ENCODE measurements at places on chromosomes 3 and 15.
A peak's percentile ranks its signal among the peaks of the same experiment; 100 is the strongest.

- DNase-seq = no peak
Measured at GRCh38 chr15:55954862-55955605, 38.4 kb downstream of the NEDD4 start.

DNA sequence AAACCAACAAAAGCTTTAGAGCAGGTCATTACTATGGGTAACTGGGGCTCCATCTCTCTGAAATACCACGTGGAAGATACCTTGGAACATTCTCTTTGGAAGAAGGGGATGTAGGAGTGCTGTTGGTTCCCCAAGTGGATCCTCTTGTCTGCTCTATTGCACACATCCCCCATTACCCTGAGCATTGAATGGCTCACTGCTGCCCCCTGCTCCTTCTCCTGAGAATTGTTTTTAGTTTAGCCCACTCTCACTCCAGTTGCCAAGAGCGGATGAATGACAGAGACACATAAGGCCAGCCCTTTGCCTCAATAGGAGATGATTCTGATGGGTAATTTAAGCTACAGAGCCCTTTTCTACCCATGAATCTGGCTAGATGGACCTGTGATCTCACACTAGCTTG is 135.6 kb upstream of the SUCLG2 start:
- DNase-seq = no peak

DNA sequence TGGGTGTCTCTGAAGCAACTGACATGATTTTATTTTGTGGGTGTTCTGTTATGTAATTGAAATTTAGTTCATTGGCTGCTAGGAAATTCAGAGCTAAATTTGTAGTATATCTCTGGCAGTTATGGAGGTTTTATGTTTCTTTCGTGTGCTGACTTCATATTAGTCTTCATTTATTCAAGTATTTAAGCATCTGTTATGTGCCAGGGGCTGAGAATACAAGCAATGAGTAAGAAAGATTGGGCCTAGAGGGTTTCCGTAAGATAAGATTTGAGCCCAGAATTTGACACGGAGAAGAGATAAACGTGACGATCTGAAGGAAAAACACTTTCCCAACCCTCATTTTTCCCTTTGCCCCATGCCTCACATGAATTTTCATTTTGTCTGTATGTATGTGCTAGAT is 75.2 kb upstream of the ACKR4 start:
- DNase-seq = no peak

- DNase-seq = no peak
Measured at GRCh38 chr15:56074481-56075265, 81.3 kb upstream of the NEDD4 start.

DNA sequence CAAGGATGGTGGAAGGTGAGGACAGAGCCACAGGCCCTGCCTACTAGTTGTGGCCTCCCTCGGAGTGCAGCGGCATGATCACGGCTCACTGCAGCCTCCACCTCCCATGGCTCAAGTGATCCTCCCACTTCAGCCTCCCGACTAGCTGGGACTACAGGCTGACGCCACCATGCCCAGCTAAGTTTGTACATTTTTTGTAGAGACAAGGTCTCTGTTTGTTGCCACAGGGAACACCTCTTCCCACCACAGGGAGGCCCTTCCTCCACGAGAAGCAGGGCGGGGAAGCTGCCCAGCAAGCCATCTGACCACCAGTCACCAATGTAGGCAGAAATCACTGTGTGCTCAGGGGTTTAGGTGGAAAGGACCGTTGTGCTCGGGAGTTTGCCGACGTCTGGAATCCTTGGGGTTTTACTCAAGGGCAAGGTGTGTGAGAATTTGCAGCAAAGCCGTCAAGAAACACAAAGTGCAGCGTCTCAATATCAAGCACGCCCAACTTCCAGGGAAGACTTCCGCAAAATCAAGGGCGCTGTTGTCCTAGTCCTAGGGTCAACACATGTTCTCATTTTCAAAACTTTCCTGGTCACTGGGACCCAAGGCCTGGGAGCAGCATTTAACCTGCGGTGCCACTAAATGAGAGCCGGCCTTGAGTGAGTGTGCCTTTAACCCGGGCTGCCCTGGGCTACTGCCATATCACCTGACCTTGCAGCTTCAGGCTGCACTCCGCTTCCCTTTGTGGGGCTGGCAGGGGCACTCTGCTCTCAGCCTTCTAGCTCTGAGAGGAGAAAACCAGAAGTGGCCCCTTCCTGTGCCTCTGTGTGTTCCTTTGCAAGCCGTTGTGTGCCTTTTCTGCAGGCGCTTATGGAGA is 65.7 kb downstream of the SLC12A8 start:
- no peak for DNase-seq

DNA sequence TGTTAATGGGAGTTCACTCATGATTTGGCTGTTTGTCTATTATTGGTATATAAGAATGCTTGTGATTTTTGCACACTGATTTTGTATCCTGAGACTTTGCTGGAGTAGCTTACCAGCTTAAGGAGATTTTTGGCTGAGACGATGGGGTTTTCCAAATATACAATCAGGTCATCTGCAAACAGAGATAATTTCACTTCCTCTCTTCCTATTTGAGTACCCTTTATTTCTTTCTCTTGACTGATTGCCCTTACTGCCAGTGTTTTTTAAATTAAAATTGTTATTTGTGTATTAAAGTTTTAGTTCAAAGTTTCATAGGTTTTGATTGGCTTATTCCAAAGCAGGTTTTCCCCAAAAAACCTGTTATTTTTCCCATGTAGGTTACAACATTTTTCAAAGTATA is 390.5 kb upstream of the RBMS3 start:
- DNase-seq = no peak

GRCh38 chr3:66107855-66108254 is 69.1 kb upstream of the MAGI1 start:
- no peak for DNase-seq

- peak; percentile 75 for DNase-seq
Measured at GRCh38 chr3:187678726-187679268, 8.6 kb upstream of the SST start.

DNA sequence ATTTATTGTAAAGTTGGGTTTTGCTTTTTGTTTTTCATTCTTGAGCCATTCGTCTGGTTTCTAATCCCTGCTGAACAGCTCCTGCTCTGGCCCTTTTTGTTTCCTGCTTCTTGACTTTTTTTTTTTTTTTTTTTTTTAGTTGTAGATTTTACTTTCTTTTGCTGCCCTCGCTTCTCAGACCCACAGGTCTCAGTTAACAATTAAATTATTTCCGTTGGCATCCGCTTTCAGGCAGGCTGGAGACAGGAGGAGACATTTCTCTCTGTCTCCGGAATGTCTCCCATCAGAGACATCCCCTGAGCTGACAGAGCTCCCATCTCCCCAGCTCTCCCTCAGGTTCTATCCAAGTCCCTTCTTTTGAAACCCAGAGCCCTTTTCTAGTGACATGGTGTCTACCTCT is 68.6 kb downstream of the SLC6A6 start:
- no peak for DNase-seq

DNA sequence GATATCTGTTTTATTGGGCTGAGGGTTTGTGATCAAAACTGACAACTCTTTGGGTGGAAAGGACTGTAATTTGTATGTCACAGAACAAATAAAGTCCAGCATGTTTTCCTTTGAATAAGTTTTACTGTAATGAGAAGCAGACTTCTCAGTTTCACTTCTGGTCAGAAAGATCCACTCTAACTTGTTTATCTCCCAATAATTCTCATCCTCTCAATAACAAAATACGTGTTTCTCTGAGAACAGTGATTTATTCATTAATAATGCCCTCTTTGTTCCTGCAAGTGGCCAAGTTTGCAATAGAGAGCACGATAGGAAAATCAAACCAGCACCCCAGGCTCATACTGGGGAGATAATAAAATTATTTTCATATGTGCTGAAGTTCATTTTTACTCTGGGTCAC is 190.6 kb downstream of the CNTN3 start:
- DNase-seq = no peak

DNA sequence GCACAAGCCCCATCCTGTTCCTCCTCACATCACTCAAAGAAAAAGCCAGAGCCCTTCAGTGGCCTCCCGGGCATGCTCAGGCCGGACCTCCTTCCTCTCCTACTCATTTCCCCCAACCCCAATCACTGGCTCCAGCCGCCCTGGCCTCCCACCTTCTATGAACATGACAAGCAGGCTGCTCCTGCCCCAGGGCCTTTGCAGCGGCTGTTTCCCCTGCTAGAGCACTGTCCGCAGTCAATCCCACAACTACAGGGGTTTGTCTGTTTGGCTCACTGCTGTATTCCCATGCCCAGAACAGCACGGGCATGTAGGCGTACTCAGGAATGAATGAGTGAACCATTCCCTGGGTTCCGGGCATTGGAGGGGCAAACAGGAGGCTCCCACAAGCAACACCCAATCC is 139.8 kb upstream of the PRR20G start:
- no peak for DNase-seq

GRCh38 chr3:183430325-183430957 is 2.0 kb upstream of the MCF2L2 start:
- DNase-seq = no peak

DNA sequence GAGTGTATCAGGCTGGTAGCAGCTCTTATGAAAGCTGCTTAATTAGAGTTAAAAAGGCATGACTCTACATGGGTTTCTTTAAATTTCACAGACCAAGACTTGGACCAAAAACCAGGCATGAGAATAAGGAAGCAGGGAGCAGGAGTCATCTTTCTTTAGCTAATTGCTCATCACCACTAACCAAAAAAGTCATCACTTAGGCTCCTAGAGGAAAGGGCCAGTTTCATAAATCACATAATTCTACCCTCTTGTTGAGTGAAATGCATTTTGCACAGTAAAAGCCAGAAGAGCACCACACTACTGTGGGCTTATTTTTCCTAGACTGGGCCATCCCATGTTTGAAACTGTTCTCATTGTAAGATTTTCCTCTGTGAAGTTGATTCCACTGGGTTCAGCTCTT is 175.6 kb downstream of the GREM1 start:
- DNase-seq = no peak

DNA sequence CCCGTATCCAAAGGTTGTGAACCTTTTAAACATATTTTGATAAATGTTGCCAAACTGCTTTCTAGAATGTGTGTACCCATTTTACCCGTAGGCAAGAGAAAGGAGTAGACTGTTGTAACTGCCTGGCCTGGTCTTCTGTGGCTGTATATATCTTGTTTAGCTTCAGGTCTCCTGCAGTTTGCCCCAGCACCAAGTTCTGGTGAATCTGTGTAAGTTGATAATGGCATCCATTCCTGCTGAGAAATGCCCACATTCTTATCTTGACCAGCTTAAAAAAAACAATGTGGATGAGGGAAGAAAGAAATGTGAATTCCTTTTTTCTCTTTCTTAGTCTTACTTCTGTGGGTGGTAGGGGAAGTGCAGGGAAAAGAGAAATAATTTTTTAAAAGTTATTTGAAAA is 53.3 kb upstream of the TLE3 start:
- no peak for DNase-seq

- no peak for DNase-seq
Measured at GRCh38 chr3:32334675-32335074, 57.0 kb upstream of the CMTM7 start.

DNA sequence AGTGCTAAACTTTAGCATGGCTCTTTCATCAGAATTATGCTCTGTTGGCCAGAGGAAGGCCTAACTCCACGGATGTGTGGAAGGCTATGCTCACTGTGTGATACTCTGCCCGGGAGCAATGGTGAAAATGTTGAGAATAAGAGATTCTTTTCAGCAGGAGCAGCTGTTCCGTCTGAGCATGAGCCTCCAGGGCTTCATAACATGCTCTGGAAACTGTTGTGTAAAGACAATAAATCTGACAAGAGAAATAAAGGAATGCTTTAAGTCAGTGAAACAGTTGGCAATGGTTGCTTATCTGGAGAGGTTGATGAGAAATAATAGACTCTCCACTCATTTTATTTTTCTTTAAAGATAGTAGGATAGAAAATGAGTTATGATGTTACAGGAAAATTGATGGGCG is 269.8 kb downstream of the DIPK2A start:
- DNase-seq = no peak

DNA sequence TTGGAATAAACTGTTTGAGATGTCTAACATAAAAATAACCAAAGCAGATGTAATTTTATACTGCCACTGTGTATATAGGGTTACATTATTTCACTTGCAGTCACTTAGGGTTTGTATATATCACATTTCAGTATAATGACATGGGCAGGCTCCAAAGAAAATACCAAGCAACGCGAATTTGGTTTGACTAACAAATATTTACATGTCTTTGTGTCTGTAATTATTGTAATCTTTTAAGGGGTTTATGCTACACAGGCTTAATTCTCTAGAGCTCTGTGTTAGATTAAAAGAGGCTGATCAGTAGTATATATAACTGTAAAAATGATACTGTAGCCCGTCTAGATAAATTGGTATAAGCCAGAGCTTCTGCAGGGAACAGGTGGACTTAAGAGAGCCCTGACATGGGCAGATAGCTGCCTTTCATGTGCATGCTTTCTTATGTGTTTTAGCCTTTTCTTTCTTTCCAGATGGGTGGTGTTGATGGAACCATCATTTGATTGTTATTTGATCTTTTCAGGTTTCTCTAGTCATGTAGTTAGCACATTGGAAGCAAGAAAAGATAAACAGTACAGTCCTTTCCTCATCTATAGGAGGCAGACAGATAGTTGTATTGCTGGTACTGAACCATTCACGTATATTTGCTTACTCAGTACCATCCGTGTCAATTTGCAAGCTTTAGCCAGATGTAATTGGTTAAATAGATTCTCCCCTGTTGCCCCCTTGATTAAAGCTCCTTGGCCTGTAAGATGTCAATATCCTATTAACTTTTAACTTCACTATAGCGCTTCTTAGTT is 86.1 kb downstream of the GALK2 start:
- no peak for DNase-seq

GRCh38 chr3:72860846-72861245 is 12.6 kb upstream of the SHQ1 start:
- no peak for DNase-seq

DNA sequence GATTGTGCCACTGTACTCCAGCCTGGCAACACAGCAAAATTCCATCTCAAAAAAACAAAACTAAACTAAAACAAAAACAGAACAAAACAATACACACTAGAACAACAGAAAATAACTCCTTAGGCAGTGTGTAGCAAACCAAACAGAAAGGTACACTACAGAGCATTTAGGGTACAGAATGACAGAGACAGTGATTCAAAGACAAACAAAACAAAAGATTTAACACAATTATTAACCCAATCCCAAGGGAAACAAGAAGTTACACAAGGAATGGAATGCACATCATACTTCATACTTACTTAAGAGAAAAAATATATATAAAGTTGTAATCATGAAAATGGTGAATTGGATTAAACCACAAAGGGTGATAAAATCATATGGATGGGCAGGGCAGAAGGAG is 12.9 kb downstream of the SLC25A20 start:
- no peak for DNase-seq

GRCh38 chr3:12194209-12194608 is 35.5 kb upstream of the TIMP4 start:
- no peak for DNase-seq

DNA sequence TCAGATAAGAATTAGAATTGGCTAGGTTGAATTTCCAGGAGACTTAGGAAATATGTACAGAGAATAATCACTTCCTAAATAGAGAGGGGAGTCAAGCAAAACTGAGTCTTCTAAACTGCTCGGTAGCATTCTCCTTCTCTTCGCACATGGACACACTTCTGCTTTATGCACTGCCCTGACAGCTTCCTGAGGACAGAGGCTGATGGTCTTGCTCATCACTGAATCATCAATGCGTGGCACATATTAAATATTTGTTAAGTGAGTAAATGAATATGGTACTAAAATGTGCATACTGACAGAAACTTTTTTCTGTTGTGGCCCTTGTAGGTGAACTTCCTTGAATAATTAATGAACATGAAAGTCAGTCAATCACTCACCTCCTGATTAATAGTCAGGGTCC is 315.5 kb downstream of the FHIT start:
- no peak for DNase-seq

- DNase-seq = no peak
Measured at GRCh38 chr15:89119489-89120478, 31.5 kb downstream of the ABHD2 start.

Data from NCI-H1105 (cell line).